ENCODE measurements at places on chromosomes 1 and 21. TPM values are rescaled to one million over a fixed set of nuclear protein-coding genes. Genes with fewer than 3 reads are reported as not detected.

Gene C1QTNF12
- 3.9 TPM for total RNA-seq

Gene RAB3B
- 0.77 TPM for total RNA-seq

Gene CLCA1
- total RNA-seq: not detected

Gene PTCH2
- total RNA-seq: under 0.01 TPM

Gene PLEKHG5
- 8.0 TPM for total RNA-seq

Gene KLHDC7A
- not detected for total RNA-seq

Gene CNST
- total RNA-seq: 9.0 TPM

Gene PLA2G5
- 7.5 TPM for total RNA-seq

Gene NUAK2
- 4.6 TPM for total RNA-seq

Gene PDC
- not detected for total RNA-seq

Gene OR2M3
- not detected for total RNA-seq

Gene GCSAML
- total RNA-seq: not detected

Gene CCDC185
- total RNA-seq: not detected

Gene ZSWIM5
- under 0.01 TPM for total RNA-seq

Gene OLFML3
- total RNA-seq: 623 TPM

Gene OR2T1
- not detected for total RNA-seq

Gene PCAT6
- not detected for total RNA-seq

Gene CHIA
- not detected for total RNA-seq

Gene KCNC4
- 2.3 TPM for total RNA-seq

Gene SUSD4
- 0.47 TPM for total RNA-seq

Gene SLAMF1
- total RNA-seq: not detected

Gene DNAJC28
- total RNA-seq: 1.9 TPM

Gene SH3BGR
- total RNA-seq: 3.1 TPM

Gene TRMT13
- 9.2 TPM for total RNA-seq

Measured in pericardium fibroblast (primary cell).